Ovary (tissue), 10 donors: ENCODE measurements at places on chromosomes 5 and 9. TPM values are rescaled to one million over a fixed set of nuclear protein-coding genes. Genes with fewer than 3 reads are reported as not detected.

GRCh38 chr5:66617226-66617861, 21.2 kb downstream of the MAST4 start:
- no peaks in the 10 kb centered on the region for H3K36me3 ChIP-seq
- no peak overlapping the region for H3K27ac ChIP-seq
- peaks cover 15% of the 10 kb centered on the region for H3K4me1 ChIP-seq
- DNase-seq = no peak

- DNase-seq = no peak
- H3K27me3 ChIP-seq = no peaks in the 10 kb centered on the region
- H3K36me3 ChIP-seq = no peaks in the 10 kb centered on the region
- H3K4me1 ChIP-seq = no peaks in the 10 kb centered on the region
These were observed 8.5 kb upstream of the RXFP3 start for GRCh38 chr5:33927685-33928084.

- DNase-seq = no peak
- no peaks in the 10 kb centered on the region for H3K36me3 ChIP-seq
- peaks cover 14% of the 10 kb centered on the region for H3K4me1 ChIP-seq
- H3K4me3 ChIP-seq = no peak overlapping the region
These were observed 29.8 kb downstream of the ADAM19 start for GRCh38 chr5:157545610-157546310.

DNA sequence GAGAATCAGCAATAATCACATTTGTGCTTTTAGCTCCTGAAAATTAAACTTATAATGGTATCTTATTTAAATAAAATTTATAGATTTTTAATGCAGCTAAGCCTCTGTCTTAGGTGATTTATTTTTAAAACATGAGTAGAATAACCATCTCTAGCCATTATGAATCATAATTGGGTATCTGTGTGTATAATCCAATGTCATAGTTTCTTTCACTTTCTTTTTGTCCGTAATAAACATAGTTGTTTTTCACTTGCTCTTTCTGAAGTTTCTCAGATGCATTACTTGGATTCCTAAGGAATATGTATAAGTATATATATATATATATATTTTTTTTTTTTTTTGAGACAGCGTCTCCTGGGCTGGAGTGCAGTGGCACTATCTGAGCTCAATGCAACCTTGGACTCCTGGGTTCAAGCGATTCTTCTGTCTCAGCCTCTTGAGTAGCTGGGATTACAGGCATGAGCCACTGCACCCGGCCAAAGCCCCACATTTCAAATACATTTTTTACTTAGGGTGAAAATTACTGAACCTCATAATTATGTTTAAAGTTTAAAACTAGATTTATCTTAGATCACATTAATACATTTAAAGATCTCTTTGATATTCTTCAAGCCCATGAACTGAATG, 377.1 kb downstream of the PRDM9 start:
- H3K27me3 ChIP-seq = no peaks in the 10 kb centered on the region
- H3K4me3 ChIP-seq = no peak overlapping the region
- DNase-seq = no peak
- no peaks in the 10 kb centered on the region for H3K4me1 ChIP-seq
- no peaks in the 10 kb centered on the region for H3K36me3 ChIP-seq

DNA sequence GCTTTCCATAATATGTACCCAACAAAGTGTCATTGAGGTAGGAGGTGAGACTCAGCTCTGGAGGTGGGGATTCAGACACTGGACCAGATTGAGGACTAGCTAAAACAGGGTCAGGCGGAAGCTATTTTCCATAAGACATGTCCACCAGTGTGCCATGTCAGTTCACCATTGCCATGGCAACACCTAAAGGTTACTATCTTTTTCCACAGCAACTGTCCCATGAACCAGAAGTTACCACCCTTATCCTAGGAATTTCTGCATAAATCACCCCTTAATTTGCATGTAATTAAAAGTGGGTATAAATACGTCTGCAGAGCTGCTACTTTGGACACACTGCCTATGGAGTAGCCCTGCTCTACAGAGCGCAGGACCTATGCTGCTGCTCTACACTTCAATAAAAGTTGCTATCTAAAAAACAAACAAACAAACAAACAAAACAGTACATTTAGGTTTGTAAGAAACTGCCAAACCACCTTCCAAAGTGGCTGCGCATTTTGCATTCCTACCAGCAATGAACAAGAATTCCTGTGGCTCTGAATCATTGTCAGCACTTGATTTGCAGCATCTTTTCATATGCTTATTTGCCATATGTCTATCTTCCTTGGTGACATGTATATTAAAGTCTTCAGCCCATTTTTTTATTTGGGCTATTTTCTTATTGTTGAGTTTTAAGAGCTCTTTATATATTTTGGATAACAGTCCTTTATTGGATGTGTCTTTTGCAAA, 18.0 kb upstream of the TRIM32 start:
- DNase-seq = no peak
- no peaks in the 10 kb centered on the region for H3K4me1 ChIP-seq
- H3K27me3 ChIP-seq = no peaks in the 10 kb centered on the region
- H3K4me3 ChIP-seq = no peak overlapping the region
- H3K27ac ChIP-seq = no peak overlapping the region

DNA sequence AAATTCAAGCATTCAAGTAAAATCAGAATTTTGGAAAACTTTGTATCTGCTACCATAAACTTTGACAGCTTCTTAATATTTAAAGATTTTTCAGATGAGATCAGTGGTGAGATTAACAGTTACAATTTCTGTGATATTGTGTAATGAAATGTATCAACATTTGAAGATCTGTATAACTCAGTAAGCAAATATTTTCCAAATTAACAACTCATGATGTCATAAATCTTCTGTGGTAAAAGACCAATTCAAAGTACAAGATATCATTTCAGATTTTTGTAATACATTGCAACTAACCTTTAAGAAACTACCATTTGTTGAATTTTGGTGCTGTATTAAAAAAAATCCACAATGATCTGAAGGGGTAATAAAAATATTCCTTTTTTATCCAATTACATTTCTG, 352.2 kb downstream of the KIAA0825 start:
- H3K36me3 ChIP-seq = no peaks in the 10 kb centered on the region
- H3K4me1 ChIP-seq = no peaks in the 10 kb centered on the region
- no peaks in the 10 kb centered on the region for H3K27me3 ChIP-seq
- H3K4me3 ChIP-seq = no peak overlapping the region
- no peak overlapping the region for H3K27ac ChIP-seq

- peaks cover 3% of the 10 kb centered on the region for H3K4me1 ChIP-seq
- H3K27me3 ChIP-seq = no peaks in the 10 kb centered on the region
- no peaks in the 10 kb centered on the region for H3K36me3 ChIP-seq
- no peak overlapping the region for H3K4me3 ChIP-seq
These were observed 103.6 kb downstream of the PIK3R1 start for GRCh38 chr5:68318955-68319705.

- DNase-seq = no peak
- H3K36me3 ChIP-seq = no peaks in the 10 kb centered on the region
- no peak overlapping the region for H3K27ac ChIP-seq
- H3K4me3 ChIP-seq = no peak overlapping the region
These were observed 43.3 kb upstream of the ISOC1 start for GRCh38 chr5:129051283-129051682.

GRCh38 chr9:133943781-133944745, 48.1 kb downstream of the VAV2 start:
- H3K4me3 ChIP-seq = no peak overlapping the region
- DNase-seq = no peak
- H3K27me3 ChIP-seq = no peaks in the 10 kb centered on the region
- H3K4me1 ChIP-seq = no peaks in the 10 kb centered on the region
- no peak overlapping the region for H3K27ac ChIP-seq

GRCh38 chr5:125550274-125550673, 803.8 kb upstream of the ZNF608 start:
- H3K36me3 ChIP-seq = no peaks in the 10 kb centered on the region
- no peak for DNase-seq
- no peaks in the 10 kb centered on the region for H3K4me1 ChIP-seq
- no peak overlapping the region for H3K27ac ChIP-seq

- H3K4me1 ChIP-seq = peaks cover 7% of the 10 kb centered on the region
- H3K27ac ChIP-seq = no peak overlapping the region
- DNase-seq = no peak
- H3K36me3 ChIP-seq = no peaks in the 10 kb centered on the region
- no peaks in the 10 kb centered on the region for H3K27me3 ChIP-seq
These were observed 242.0 kb downstream of the AUH start for GRCh38 chr9:91119679-91120078.

- no peak overlapping the region for H3K27ac ChIP-seq
- H3K4me1 ChIP-seq = peaks cover 6% of the 10 kb centered on the region
- no peaks in the 10 kb centered on the region for H3K27me3 ChIP-seq
- H3K4me3 ChIP-seq = no peak overlapping the region
These were observed 143.8 kb upstream of the CCDC152 start for GRCh38 chr5:42612750-42613366.

GRCh38 chr5:127844581-127845021, 141.4 kb downstream of the CCDC192 start:
- no peaks in the 10 kb centered on the region for H3K27me3 ChIP-seq
- H3K27ac ChIP-seq = no peak overlapping the region
- H3K4me3 ChIP-seq = no peak overlapping the region
- H3K36me3 ChIP-seq = no peaks in the 10 kb centered on the region
- H3K4me1 ChIP-seq = no peaks in the 10 kb centered on the region

DNA sequence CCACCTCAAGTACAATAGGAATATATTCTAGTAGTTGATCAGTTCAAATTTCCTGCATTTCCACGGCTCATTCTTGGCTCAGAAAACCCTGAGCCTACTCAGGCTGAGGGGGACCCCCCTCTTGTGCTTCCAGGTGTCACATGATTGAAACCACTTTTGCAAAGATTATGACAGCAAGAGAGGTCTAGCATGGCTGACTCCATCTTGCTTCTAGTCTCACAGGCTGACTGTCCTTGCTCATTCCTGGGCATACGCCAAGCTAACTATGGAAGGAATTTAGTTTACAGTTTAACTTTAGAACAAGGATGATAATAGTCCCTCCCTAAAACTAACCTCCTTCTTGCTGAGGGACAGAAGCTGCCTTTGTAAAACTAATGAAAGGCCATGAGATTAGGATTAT, 154.1 kb downstream of the SNX18 start:
- peaks cover 8% of the 10 kb centered on the region for H3K4me1 ChIP-seq
- no peak overlapping the region for H3K4me3 ChIP-seq
- no peak overlapping the region for H3K27ac ChIP-seq

DNA sequence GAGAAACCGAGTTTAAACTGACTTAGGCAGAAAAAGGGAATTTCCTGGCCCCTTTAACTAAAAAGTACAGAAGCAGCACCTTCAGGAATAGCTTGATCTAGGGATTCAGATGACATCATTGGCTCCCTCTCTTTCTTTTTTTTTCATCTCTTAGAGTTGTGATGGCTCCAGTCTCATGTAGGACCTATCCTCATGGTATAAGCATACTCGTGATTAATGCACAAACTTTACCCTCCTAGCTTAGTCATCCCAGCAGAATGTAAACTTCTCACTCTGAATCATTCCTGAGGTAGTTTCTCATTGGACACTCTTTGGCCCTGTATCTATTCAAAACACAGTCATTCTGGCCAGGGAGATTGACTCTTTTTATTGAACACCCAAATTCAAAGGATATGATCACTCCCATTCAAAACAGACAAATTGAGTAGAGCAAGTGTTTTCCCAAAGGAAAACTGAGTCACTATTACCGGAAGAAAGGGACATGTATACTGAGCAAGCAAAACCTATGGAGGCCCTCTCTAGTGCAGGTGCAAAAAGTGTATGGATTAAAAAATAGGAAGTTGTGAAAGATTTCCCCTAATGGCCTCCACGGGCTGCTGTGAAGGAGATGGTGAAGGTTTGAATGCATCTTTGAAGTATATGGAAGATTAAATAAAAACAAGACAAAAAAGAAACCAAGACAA, 27.6 kb upstream of the SMIM23 start:
- H3K27ac ChIP-seq = no peak overlapping the region
- H3K27me3 ChIP-seq = no peaks in the 10 kb centered on the region
- no peak overlapping the region for H3K4me3 ChIP-seq
- no peaks in the 10 kb centered on the region for H3K36me3 ChIP-seq

GRCh38 chr9:68454579-68455334, 85.9 kb downstream of the TMEM252 start:
- H3K4me3 ChIP-seq = no peak overlapping the region
- H3K27ac ChIP-seq = no peak overlapping the region
- DNase-seq = no peak
- peaks cover 2% of the 10 kb centered on the region for H3K4me1 ChIP-seq
- no peaks in the 10 kb centered on the region for H3K36me3 ChIP-seq

DNA sequence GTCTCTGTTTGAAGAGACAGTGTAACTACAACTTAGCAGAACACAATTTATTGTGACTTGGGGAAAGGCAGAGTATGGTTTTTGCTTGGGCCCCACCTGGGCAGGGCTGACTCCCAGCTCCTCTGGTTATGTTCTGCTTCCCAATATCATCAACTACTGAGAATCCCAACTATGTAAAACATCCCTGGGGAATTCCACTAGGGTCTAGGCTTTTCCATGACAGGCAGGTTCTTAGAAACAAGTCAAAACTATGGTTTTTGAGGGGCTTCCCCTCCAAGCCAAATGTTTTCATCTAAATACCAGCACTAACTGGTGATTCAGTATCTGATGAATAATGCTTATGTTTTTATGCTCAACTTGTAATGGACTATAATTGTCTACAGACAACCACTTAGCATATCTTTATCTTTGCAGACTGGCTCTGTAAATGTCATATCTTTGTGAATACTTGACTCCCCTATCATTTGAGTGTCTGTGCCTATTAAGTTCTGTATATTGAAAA, 409.5 kb downstream of the PDE4D start:
- no peak overlapping the region for H3K4me3 ChIP-seq
- no peaks in the 10 kb centered on the region for H3K27me3 ChIP-seq
- H3K36me3 ChIP-seq = no peaks in the 10 kb centered on the region
- no peaks in the 10 kb centered on the region for H3K4me1 ChIP-seq
- DNase-seq = no peak
- H3K27ac ChIP-seq = no peak overlapping the region

- no peaks in the 10 kb centered on the region for H3K36me3 ChIP-seq
- H3K4me3 ChIP-seq = no peak overlapping the region
- H3K27me3 ChIP-seq = no peaks in the 10 kb centered on the region
- H3K4me1 ChIP-seq = peaks cover 12% of the 10 kb centered on the region
- peak; percentile 60 for DNase-seq
These were observed 42.3 kb downstream of the MACROH2A1 start for GRCh38 chr5:135356522-135357318.

DNA sequence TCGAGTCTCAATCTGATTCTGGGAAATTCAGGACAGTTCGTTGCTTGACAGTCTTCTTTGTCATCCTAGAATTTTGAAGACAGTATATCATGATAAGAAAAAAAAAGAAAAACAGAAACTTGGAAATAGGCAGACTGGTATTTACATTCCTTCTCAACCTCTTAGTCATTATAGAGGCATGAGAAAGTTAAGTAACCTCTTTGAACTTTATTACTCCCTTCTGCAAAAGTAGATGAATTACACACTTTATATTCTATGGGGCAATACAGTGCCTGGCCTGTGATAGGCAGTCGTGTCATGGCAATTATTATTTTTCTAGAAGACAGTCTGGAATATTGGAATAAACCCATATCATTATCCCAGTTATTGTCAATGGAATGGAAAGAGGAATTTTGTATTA, 828.9 kb downstream of the TLR4 start:
- no peak overlapping the region for H3K27ac ChIP-seq
- no peaks in the 10 kb centered on the region for H3K27me3 ChIP-seq
- no peaks in the 10 kb centered on the region for H3K4me1 ChIP-seq
- DNase-seq = no peak
- H3K4me3 ChIP-seq = no peak overlapping the region

The DND1 gene
- not detected for polyA plus RNA-seq

The IRX2 gene
- 0.04 TPM for polyA plus RNA-seq

The NUTM2G gene
- polyA plus RNA-seq = not detected

The GARIN3 gene
- not detected for polyA plus RNA-seq

The GNA14 gene
- 9.2 TPM for polyA plus RNA-seq

The GRXCR2 gene
- not detected for polyA plus RNA-seq

The SNAPC3 gene
- 15.8 TPM for polyA plus RNA-seq

The NUTM2F gene
- not detected for polyA plus RNA-seq

The LVRN gene
- 1.6 TPM for polyA plus RNA-seq
